ENCODE measurements at places on chromosomes 16 and 17. TPM values are rescaled to one million over a fixed set of nuclear protein-coding genes. Genes with fewer than 3 reads are reported as not detected.

The INCA1 gene
- total RNA-seq: not detected

The KRT33A gene
- total RNA-seq: 0.17 TPM

The SPNS1 gene
- total RNA-seq: 28.8 TPM

The SEPTIN12 gene
- total RNA-seq: not detected

The TAT gene
- not detected for total RNA-seq

The TERB1 gene
- not detected for total RNA-seq

The SLC12A3 gene
- total RNA-seq: not detected

The CHST4 gene
- 0.05 TPM for total RNA-seq
